ENCODE measurements at places on chromosomes 3 and 15.
A peak's percentile ranks its signal among the peaks of the same experiment; 100 is the strongest.

DNA sequence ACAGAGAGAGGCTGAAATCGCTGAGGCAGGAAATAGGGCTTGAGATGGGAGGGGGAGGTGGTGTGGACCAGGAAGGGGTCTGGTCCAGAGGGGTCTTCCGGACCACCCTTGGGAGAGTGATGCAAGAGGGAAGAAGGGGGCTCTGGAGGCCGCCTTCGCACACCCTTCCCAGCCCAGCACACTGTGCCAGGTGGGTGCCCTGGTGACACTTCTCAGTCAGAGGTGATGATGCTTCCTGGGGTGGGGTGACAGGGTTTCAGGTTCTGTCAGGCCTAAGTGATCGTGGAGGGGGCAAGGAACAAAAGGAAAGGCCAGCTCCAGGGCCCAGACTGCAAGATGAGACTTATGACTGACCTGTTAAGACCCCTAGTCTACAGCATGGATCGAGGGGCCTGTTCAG, 12.7 kb downstream of the SEMA3G start:
- no peak for DNase-seq

DNA sequence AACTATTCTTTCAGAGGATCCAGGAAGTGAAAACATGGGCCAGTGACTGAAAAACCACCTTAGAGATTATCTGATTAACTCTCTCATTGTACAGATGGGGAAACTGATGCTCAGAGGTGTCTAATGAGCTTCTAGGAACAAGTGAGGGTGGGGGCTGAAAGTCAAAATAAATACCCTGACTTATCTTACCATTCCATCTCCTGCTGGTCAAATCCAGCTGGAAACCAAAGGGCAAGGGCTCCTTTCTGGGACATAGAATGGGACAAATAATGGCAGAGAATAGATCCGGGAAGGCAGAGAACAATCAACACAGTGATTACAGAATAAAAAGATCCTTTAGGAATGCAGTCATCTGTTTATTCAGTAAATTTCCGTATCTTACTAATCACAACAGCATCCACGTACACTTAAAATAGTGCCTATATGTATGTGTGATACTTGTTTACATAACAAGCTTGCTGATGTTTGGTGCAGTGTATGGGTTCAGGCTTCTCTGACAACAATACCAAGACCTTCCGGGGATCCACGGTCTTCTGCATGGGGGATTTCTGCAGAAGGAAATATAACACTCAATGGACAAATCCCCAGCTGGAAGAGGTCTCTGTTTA, 173.2 kb downstream of the THSD4 start:
- DNase-seq: no peak

DNA sequence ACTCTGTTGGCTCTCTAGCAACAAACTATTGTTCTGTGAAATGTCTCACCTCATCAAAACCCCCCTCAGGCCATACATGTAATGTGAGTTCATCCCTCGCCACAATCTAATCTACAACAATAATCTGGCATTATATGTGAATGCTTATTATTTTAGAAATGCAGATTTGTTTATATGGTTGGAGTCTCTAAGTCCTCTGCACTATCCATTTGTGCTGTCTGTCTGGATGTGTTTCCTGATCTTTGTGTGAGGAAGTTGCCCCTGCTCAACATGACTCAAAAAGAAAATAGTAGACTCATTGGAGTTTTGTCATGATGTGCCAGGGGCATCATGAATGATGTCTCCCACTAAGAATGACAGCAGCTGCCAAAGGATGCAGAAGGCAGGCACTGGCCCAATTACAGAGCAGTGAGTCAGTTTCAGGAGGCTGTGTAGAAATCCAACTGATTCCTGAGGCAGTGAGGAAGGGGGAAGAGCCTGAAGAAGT, 161.6 kb upstream of the PDZRN3 start:
- DNase-seq: no peak

- no peak for DNase-seq
Observed at GRCh38 chr3:7204848-7205156, 343.9 kb downstream of the GRM7 start.

- peak; percentile 50 for DNase-seq
Observed at GRCh38 chr15:49815950-49816349, 195.1 kb downstream of the DTWD1 start.

DNA sequence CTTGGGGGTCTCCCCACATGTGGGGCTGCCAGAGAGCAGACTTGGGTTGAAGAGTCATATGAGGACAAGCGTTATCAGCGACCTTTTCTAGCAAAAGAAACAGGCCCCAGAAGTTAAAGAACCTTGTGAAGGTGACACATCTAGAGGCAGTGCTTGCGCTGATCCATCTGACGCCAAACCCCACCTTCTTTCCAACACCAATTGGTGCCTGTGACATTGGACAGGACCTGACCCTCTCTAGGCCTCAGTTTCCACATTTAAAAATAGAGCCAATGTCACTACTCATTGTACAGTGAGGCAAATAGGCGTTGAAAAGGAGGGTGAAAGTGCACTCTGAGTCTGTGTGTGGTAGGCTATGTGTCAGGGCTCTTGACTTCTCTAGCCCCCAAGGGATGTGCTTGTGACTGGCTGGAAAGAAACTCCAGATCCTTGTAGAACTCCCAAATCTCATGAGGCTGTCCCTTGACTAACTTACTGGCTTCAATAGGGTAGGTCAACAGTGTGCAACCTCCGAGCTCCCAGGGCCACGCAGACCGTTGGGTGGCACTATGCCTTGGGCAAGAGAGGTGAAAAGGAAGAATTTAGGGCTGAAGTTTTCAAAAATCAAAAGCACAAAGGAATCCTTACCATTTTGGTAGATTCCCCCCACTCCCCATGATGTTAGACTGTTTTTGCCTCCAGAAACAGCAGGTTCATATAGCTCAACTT, 666 bp upstream of the FAM219B start:
- DNase-seq: no peak

DNA sequence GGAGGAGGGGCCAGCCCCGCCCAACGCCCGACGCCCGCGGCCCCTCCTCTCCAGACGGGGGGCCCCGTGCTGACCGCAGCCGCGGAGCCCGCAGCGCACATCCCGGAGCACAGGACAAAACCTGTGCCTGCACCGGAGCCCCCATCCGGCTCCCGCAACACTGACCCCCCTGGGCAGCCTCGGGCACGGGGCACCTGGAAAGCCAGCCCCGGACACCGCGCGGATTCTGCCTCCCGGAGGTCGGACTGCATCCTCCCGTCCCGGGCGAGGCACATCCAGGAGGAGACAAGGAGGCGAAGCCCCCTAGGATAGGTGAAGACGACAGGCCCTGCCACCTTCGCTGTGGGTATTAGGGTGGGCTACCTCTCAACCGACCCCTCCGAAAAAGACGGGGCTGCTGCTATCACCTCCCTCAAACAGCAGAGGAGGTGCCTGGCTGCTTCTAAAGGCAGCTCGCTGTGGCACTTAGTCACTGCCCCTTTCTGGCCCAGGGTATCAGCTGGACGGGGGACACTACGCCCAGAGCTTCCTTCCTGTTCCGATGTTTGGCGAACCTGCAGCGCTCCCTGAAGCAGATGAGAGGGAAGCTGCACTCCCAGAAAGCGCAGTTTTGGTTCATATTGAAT, 10.6 kb downstream of the XXYLT1 start:
- DNase-seq: no peak

GRCh38 chr3:111852540-111852939, 6.5 kb upstream of the PHLDB2 start:
- no peak for DNase-seq
